NCI-H510A (cell line): ENCODE measurements at places on chromosomes 6 and 20.
A peak's percentile ranks its signal among the peaks of the same experiment; 100 is the strongest.

DNA sequence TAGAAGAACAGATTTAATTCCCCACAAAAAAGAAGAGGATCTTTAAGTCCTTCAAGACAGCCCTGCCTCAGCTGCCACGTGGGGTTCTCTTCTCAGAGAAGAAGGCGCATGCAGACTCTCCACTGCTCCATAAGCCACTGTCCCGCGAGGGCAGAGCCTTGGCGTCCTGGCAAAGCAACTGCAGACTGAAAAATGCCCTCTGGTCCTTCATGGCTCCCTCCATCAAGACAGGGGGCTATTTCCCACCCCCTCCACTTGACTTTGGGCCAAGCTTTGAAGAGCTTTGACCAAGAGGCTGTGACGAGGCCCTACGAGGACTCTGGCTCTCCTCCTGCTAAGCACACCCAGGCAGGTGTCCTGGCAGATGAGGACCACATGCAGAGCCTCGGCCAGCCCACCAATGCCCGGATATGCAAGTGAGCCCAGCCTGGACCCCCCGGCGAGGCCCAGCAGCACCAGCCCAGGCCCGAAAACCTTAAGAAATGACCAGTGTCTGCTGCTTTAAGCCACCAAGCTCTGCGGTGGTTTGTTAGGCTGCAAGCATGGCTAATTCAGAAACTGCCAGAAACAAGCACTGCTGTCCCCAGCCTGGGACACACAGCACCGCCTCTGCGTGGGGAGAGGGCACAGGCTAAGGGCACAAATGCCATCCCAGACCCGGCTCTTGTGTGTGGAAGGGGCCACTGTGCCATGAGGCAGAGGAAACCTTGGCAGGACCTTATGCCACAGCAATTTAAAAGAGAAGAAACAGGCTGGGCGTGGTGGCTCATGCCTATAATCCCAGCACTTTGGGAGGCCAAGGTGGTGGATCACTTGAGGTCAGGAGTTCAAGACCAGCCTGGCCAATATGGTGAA is 16.1 kb downstream of the GMEB2 start:
- DNase-seq, result no peak

DNA sequence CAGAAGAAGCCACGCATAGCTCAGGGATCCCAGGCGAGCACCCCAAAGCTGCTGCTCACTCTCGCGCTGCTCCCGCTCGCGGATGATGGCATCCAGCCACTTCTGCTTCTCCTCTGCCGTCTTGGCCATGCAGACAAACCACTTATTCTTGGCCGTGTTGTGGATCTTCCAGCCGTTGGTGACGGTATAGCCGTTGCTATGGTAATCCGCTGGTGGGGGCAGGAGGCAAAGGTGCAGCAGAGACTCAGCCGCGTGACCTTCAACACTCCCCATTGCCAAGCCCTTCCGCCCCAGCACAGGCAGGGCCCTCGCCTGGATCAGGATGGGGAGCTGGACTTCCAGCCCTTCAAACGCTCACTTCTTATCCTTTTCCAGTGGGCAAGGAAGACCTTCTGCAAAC is 136.9 kb downstream of the PREX1 start:
- no peak for DNase-seq

DNA sequence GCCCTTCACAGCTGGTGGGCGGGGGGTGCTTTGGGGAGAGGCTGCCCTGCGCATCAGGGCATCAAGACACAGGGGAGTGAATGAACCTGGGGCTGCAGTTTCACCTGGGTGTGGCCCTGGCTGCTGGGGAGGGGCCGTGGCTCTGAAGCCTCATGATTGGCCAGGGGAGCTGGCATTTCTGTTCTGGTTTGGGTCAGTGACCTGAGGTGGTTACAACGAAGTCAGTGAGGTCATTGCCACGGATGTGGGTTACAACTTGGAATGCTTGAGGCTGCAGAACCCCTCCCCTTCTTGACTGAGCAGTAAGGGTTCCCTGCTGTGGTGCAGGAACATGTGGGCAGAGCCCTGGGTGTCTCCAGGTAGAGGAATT is 3.0 kb downstream of the TCEA2 start:
- DNase-seq, result no peak

- no peak for DNase-seq
These were observed 20.6 kb downstream of the NHLRC1 start for GRCh38 chr6:18101873-18102272.

- no peak for DNase-seq
These were observed 17.6 kb downstream of the PLAGL2 start for GRCh38 chr20:32189691-32190615.

GRCh38 chr6:52361945-52362442 is at the start of gene PAQR8:
TSS of gene PAQR8 (plus strand) at chr6:52362151. CDS start at chr6:52403214, 41,063 bp downstream.
- DNase-seq, result peak; percentile 65

DNA sequence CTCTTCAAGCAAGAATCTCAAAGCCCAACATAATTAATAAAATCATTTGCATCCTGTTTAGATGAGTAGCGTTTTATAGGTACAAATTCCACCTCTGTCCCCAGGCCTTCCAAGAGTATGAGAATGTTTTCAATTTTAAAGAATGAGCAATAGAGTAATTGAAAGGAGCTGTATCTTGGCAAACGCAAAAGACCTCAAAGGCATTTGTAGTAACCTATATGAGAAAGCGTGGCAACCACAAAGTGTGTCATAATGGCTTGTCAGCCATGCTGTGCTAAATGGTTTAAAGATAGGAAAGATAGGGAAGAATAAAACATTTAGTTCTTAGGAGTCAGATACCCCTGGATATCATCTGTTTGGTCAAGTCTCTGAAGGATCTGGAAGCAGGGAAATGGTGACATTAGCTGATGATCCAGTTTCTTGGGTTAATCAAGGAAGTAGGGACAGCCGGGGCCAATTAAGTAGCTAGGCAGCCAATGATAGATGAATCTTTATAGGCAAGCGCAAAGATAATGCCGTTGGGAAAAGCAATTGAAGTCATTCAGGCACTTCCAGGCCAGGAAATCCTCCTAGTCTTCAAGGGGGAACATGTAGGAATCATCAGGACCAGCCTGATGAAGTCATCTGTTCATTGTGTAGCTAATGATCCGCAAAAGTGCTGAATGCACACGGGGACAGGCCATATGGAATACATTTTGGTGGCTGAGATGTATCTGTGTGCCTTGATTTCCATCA is 71.5 kb upstream of the ISM1 start:
- DNase-seq, result no peak

GRCh38 chr6:42419490-42420280 is 32.0 kb downstream of the TRERF1 start:
- DNase-seq, result no peak

GRCh38 chr6:54428431-54428830 is 120.2 kb downstream of the TINAG start:
- no peak for DNase-seq

GRCh38 chr6:156789081-156789943 is 12.1 kb downstream of the ARID1B start:
- DNase-seq, result no peak

- DNase-seq, result no peak
These were observed 439.2 kb downstream of the PKHD1 start for GRCh38 chr6:51648236-51648635.

- no peak for DNase-seq
These were observed 13.2 kb upstream of the OSER1 start for GRCh38 chr20:44223721-44224120.

- DNase-seq, result no peak
These were observed 31.1 kb downstream of the EPM2A start for GRCh38 chr6:145704143-145704781.

GRCh38 chr6:1287103-1287591 is 24.8 kb upstream of the FOXQ1 start:
- DNase-seq, result no peak

DNA sequence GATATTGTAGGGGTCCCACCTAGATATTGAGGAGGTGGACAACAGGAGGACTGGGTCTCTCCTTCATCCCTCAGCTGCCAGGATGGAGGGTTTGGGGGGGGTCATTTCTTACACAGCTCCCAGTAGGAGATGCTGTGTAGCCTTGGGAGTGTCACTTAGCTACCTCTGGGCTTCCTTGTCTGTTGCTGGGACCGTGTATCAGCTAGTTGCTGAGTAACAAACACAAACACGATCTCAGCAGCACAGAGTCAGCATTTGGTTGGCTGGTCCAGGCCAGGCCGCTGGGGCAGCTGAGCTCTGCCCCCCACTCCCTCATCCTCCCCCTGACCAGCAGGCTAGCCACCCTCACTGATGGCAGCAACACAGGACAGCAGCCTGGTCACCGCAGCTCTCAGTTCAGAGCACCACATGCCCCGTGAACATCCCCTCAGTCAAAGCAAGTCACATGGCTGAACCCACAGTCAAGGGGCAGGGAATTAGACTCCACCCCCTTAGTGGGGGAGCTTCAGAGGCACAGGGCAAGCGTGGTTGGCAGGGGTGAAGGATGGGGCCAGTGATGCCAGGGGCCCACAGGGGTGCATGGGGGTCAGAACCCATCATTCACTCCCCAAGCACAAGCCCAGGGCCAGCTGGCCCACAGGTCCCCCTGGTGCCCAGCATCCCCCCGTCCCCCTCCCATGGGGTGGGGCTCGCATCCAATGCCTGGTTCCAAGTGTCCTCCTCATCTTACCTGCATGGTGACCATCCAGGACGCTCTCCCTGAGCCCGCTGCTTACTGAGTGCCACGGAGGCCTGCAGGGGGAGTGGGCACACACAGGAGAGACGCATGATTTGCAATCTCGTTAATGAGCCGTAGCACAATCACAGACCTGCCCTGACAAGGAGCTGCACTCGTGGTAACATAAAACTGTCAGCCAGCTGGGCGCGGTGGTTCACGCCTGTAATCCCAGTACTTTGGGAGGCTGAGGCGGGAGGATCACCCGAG is 112.4 kb downstream of the TAF4 start:
- no peak for DNase-seq

- DNase-seq, result no peak
These were observed 555.8 kb upstream of the EPHA7 start for GRCh38 chr6:93975159-93975558.

DNA sequence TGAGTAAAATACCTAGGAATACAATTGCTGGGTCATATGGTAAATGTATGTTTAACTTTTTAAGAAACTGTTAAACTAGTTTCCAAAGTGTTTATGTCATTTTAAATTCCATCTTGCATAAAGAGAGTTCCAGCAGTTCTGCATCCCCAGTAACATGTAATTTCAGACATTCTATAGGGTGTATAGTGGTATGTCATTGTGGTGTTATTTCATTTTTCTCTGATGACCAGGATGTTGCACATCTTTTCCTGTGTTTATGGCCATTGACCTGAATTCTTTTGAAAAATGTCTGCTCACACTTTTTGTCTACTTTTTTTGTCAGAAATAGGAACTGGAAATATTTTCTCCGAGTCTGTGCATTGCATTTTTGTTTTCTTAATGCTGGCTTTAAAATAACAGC is 128.9 kb downstream of the TMEM200A start:
- no peak for DNase-seq

GRCh38 chr6:154508573-154509375 is 1.7 kb downstream of the CNKSR3 start:
- no peak for DNase-seq

GRCh38 chr20:47258745-47259695 is 97.5 kb downstream of the ZMYND8 start:
- DNase-seq, result no peak

DNA sequence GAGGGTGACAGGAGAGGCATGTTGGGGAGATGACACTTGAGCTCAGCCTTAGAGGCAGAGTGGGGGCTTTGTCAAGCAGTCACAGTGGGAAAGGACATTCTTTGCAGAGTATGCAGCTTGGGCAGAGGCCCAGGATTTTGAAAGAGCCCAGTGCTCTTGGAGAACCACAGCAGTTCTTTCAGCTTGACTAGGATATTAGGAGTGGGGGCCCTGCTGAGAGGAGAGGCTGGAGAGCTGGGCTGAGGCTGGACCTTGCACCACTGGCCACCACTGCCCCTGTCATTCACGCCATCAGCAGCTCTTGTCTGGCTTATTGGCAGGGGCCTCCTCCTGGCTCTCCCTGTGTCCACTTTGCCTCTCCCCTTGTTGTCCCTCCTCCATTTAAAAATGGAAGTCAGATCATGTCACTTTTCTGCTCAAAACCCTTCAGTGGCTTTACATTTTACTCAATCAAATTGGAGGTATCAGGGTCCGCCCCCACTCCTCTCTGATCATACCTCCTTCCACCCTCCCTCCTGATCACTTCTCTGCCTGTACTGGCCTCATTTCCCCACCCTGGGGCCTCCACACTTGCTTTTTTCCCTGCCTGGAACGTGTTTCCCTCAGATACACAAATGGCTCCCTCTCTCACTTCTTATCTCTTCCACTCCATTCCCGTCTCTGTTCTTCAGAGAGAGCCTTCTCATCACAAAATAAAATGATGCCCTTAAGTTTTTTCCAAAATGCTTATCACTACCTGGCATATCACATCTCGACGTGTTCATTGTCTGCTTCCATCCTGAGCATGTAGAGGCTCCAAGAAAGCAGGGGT is 10.5 kb downstream of the MANBAL start:
- no peak for DNase-seq

- DNase-seq, result no peak
These were observed 105.5 kb upstream of the ZNF217 start for GRCh38 chr20:53699085-53699674.

DNA sequence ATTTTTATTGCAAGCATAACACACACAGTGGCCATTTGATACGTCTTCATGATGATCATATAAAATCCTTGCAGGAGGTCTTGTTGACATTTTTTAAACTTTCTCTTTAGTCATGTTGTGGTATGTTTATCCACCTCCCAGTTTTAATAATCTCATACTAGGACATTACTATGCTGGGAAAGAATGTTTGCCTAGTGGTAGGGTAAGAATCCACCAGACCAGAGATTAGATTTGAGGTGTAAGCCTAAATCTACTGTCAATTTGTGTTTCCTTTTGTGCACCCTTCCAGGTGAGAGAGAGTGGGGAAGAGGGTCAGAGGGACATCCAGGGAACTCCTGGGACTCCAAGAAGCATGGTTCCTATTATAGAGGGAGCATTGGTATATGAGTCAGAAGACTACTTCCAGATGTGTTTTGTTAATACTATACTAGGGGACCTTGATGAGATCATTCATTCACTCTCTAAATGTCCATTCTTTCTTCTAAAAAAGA is 298.3 kb upstream of the SASH1 start:
- DNase-seq, result no peak

DNA sequence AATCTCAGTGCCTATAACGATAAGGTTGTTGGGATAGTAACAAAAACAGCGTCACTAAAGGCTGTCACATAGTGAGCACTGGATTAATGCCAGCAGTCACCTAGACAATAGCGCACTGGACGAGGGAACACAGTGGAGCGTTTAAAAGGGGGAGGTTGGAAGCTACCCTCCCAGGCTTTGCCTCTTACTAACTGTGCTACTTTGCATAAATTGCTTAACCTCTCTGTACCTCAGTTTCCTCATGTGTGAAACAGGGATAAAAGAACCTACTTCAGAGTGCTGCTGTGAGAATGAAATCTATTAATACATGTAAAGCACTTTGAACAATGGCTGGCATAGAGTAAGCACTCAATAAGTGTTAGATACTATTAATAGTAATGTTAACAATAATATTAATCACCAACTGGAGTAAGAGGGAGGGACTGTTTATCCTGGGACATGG is 10.5 kb downstream of the BCL2L1 start:
- DNase-seq, result no peak

DNA sequence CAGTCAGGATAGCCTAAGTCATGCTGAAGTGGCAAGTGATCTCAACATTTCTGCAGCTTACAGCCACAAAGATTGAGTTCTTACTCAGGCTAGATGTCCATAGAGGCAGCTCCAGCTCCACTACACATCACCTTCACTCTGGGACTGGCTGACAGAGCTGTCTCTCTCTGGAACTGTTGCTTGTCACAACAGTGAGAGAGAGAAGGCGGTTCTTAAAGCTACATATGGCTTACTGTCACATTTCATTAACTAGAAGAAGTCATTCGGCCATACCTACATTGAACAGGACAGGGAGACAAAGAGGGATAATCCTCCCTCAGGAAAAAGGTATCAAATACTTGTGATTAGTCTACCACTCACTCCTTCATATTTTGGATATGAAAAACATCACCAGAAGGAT is 914.9 kb upstream of the FLRT3 start:
- DNase-seq, result no peak
